ENCODE measurements at places on chromosomes 2 and 18.
A peak's percentile ranks its signal among the peaks of the same experiment; 100 is the strongest.

DNA sequence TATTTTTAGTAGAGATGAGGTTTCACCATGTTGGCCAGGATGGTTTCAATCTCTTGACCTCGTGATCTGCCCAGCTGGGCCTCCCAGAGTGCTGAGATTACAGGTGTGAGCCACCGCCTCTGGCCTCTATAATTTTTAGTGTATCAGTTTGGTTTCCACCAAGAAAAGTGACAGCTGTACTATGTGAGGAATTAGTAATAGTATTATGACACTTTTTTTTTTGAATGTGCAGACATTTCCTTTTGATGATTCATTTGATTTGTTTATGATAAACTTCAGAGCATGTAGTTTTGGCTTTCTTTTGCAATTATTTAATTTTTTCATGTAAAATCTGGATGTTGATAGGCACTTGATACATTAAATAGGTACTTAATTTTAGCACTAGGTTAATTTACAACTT is 61.5 kb downstream of the PTPN4 start:
- DNase-seq, result no peak

DNA sequence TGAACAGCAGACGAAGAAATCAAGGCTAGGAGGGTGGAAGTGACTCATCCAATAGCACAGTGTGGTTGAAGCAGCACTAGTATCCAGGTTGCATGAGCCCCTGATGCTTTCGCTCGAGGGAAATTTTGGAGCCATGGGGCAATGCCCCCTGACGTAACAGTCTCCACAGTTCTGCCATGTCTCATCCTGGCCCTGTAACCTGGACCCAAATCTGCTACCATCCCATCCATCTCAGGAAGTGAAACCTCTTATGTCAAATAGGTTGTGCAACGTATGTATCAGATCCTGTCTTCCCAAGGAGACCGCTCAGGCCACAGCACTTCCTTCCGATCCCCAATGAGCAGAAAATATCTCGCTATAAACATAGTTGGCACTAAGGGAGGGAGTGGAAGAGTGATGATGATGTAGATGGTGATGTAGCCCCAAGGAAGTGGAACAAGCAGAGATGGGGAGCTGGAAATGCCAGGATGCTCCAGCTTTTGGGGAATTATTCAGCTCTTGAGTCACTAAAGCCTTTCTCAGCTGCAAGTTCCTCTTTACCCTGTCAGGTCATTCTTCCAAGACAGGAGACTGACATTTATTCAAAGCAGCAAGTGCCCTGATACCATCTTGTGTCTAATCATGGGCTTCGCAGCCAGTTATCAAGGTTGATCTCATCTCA is 3.0 kb upstream of the IL1B start:
- no peak for DNase-seq

- no peak for DNase-seq
These were observed 2.0 kb downstream of the SRSF7 start for GRCh38 chr2:38748943-38749804.

DNA sequence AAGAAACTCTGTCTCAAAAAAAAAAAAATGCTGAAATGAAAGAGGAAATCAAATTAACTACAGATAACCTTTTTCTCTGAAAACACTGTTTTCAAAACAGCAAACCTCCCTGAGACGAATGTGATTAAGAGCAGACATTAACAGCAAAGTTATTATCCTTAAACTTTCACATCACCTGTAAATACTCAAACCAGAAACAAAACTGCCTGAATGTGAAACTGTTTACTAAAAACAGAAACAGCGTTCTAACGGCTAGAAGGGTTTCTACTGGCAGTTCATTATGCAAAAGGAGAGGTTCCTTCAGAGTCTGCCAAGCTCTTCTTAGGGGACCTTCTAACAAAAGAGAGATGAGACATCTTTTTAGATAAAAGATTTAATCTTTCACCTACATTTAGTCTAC is 45.9 kb downstream of the PNO1 start:
- no peak for DNase-seq

DNA sequence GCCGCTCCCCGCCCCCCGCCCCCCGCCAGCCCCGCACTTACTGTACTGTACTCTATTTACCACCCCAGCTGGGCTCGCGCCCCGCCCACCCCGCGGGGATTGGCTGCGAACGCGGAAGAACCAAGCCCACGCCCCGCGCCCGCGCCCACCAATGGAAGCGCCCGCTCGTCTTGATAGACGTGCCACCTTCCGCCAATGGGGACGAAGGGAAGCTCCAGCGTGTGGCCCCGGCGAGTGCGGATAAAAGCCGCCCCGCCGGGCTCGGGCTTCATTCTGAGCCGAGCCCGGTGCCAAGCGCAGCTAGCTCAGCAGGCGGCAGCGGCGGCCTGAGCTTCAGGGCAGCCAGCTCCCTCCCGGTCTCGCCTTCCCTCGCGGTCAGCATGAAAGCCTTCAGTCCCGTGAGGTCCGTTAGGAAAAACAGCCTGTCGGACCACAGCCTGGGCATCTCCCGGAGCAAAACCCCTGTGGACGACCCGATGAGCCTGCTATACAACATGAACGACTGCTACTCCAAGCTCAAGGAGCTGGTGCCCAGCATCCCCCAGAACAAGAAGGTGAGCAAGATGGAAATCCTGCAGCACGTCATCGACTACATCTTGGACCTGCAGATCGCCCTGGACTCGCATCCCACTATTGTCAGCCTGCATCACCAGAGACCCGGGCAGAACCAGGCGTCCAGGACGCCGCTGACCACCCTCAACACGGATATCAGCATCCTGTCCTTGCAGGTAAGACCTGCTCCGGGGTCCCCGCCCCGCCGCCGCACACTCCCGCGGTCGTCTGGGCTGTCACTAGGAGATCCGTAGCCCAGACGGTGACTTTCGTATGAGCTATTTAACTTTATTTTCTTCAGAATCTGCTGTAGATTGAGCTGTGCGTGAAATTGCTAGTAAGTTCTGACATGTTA is at the start of gene ID2:
TSS of gene ID2 (plus strand) at position 271 of the 907 bp plus-strand sequence. CDS start at position 381, 110 bp downstream.
- peak; percentile 93 for DNase-seq

DNA sequence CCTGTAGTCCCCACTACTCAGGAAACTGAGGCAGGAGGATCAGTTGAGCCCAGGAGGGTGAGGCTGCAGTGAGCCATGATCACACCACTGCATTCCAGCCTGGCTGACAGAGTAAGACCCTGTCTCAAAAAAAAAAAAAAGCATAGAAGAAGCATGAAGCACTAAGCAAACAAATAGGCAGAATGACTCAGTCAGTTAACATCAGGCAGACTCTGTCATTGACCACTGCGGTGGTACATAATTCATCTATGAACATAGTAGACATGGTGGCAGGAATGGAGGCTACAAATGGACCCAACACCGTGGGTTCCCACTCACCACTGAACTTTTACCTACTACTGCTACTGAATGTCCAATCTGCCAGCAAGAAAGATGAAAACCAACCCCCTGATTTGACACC is 7.6 kb upstream of the ASXL2 start:
- no peak for DNase-seq

DNA sequence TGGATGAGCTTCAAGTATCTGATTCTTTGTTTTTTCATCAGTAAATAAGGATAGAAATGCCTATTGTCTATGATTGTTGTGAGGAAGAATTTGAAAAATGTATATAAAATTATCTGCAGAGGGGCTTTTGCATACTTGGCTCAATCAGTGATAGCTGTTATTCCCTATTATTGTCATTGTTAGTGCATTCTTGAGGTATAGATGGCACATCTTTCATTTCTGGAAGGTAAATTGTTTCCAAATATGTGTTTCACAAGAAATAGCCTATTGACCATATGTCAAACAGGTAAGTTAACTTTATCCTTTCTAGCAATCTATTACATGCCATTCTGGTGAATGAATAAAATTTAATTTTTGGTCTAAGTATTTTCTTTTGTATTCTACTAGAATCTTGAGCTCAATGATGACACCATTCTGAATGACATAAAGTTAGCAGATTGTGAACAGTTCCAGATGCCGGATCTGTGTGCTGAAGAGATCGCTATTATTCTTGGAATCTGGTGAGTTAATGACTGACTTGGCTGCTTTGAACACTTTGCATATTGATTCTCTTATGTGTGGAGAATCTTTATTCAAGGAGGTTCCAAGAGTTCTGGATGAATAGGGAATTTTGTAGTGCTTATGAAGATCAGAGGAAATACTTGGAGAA is 44.2 kb downstream of the TTC27 start:
- no peak for DNase-seq

DNA sequence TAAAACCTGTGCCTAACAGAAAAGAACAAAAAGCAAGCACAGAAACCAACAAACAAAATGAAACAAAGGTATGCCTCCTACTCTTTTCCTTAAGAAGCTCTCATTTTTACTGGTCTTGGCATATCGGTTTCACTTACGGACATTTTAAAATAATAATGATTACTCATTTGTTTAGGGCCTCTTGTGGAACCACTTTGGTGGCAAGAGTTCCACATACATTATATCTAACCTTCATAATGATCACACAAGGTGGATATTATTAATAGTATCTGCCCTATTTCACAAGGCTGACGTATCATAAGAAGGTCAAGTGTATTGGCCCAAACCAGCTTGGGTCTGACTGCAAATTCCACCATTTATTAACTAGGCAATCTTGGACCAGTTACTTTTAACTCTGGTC is 304.7 kb downstream of the TCF4 start:
- no peak for DNase-seq

DNA sequence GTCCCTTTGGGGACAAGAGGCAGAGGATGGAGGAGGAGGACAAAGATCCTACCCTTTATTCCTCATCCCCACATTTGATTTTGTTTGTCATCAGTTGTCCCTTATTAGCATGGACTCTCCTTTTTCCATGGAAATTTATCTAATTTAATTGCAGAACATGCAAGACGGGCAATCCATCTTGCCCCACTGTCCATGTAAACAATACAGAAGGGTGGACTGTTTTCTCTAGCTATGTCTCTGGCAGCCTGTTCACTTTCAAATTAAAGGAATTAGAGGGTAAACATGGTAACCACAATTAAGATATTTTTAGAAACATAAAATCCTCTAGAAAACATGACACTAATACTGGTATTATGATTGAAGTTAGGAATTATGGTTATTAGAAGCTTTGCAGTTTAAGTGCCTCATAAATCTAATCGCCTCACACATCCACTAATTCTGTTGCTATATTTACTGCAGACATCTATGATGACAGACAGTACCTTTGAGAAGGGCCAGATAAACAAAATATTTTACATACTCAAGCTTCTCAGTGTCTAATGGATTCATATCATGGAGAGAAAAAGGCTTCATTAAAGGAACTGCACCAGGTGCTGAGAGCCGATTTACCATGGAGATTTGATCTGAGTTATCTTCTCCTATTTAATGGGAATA is 215.5 kb downstream of the LNPK start:
- DNase-seq, result no peak

DNA sequence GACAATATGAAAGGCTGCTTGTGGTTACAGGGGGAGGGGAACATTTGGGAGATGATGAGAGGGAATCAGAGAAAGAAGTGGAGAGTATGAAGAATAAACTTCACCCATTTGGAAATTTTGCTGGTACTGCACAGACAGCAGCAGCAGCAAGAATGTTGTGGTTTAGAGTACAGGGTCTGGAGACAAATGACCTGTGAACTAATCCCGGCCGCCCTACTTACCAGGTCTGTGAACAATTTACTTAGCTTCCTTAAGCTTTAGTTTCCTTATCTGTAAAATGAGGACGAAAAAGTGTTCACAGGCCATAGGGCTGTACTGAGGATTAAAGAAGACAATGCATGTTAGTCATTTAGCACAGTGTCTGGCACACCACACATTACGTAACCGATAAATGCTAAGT is 685.4 kb upstream of the CELF4 start:
- DNase-seq, result no peak

GRCh38 chr2:238816291-238816690 is 31.6 kb upstream of the TWIST2 start:
- DNase-seq, result no peak

DNA sequence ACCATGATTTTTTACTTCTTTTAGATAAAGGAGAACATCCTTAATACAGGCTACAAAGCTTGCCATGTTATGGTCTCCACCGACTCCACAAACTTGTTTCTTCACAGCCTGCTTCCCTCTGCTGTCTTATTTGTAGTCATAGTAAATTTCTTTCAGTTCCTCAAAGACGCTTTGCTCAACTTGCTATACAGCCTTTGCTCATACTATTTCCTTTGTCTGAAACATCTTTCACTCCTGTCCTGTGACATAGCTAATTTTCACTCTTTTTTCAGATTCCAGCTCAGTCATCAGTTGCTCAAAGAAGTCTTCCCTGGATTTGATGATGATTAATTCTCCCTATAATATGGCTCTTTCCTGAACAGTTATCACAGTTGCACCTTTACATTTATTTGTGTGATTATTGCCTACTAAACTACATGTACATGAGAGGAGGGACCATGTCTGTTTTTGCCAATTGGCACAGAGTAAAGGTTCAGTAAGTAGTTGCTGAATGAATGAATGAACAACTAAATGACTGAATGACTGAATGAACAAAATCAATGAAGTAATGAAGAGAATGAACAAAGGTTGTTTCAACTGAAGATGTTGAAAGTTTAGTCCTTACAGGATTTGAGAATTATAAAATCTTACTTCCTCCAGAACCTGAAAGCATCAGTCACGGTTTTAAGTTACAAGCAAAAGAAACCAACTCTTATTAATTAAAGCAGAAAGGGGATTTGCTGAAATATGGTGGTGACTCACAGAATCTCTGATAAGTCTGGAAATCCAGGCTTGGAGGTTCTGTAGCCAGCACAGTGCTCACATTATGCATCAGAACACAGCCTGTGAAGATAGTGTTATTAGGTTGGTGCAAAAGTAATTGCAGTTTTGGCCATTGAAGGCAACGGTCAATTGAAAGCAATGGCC is 186.4 kb upstream of the FAM98A start:
- DNase-seq, result no peak

GRCh38 chr2:58972737-58973136 is 731.6 kb upstream of the FANCL start:
- no peak for DNase-seq

DNA sequence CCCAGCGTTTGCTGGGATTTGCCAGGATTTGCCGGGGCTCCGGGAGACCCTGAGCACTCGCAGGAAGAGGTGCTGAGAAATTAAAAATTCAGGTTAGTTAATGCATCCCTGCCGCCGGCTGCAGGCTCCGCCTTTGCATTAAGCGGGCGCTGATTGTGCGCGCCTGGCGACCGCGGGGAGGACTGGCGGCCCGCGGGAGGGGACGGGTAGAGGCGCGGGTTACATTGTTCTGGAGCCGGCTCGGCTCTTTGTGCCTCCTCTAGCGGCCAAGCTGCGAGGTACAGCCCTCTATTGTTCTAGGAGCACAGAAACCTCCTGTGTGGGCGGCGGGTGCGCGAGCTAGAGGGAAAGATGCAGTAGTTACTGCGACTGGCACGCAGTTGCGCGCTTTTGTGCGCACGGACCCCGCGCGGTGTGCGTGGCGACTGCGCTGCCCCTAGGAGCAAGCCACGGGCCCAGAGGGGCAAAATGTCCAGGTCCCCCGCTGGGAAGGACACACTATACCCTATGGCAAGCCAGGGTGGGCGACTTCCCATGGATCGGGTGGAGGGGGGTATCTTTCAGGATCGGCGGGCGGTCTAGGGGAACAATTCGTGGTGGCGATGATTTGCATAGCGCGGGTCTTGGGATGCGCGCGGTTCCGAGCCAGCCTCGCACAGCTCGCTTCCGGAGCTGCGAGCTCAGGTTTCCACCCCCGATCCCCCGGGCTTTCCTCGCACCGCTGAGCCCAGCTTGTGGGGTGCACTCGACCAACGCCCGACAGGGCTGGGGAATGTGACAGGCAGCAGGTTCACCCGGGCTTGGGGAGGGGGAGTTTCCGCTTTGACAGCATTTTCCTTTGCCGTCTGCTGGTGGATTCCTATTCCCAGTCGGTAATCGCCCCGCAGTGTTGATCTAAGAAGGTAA is 2.8 kb downstream of the ONECUT2 start:
- DNase-seq, result no peak

All from stimulated activated naive CD4-positive, alpha-beta T cell (primary cell).